NT2/D1 (cell line): ENCODE measurements at places on chromosomes 11 and 22.

DNA sequence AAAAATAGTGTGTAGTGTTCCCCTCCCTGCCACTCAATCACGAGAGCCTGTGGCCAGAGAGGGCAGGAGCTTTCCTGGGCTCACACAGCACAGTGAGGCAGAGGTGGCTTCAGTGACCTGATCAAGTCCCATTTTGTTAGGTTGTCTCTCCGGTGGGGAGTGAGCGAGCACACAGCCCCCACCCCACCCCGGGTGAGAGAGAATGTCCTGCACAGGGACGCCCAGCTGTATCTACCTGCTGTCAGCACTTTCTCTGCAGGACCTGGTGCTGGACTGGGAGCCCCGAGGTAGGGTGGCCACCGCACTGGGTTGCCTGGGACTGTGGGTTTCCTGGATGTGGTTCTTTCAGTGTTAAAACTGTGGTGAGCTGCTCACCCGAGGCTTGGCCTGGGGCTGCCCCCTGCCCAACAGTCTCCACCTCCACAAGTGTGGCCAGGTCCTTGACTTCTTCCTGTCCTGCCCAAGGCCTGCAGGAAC lies 6.1 kb downstream of the CAPN5 start:
- DNase-seq = no peak

DNA sequence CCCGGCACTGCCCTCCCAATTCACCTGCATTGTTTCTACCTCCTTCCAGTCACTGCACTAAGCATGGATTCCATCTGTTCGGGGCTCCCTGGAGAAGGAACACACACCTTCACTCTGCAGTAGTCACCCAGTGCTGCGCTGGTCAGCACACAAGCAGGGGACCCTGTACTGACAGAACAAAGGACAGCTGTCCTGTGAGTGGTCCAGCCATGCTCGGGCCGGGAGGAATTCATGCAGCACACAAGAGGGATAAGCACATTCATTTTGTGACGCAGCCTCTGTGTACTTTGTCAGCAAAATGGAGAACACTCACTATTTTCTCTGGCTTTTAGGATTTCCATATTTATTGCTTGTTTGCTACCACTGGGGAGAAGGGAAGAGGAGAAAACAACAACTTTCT lies 167.3 kb downstream of the NTM start:
- DNase-seq = no peak

DNA sequence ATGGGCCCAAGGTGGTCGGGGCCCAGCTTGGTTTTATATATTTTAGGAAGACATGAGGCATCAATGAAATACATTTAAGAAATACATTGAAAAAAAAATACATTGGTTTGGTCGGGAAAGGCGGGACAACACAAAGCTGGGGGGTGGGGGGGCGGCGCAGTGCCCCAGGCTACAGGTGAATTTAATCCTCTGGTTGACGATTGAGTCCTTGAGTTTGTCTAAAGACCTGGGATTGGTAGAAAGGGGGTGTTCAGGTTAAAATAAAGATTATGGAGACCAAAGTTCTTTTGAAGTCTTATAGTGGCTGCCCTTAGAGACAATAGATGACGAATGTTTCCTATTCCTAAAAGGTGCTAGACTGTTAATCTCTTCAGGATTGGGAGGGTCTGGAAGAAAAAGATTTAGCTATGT lies 3.1 kb downstream of the IFITM1 start:
- no peak for DNase-seq

DNA sequence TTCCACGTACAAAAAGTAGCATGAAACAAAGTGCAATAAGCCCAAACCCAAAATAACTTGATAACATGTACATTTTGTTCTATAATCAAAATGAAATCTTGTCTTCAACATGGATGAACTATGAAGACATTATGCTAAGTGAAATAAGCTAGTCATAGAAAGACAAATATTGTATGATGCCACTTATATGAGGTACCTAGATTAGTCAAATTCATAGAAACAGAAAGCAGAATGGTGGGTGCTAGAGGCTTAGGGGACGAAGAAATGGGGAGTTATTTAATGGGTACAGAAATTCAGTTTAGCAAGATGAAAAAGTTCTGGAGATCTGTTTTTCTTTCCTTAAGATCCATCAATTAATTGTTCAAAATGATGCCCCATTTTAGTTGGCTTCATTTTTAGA lies 7.5 kb downstream of the PGM2L1 start:
- DNase-seq = no peak

GRCh38 chr11:86511086-86511551 lies 136.4 kb downstream of the CCDC81 start:
- no peak for DNase-seq

DNA sequence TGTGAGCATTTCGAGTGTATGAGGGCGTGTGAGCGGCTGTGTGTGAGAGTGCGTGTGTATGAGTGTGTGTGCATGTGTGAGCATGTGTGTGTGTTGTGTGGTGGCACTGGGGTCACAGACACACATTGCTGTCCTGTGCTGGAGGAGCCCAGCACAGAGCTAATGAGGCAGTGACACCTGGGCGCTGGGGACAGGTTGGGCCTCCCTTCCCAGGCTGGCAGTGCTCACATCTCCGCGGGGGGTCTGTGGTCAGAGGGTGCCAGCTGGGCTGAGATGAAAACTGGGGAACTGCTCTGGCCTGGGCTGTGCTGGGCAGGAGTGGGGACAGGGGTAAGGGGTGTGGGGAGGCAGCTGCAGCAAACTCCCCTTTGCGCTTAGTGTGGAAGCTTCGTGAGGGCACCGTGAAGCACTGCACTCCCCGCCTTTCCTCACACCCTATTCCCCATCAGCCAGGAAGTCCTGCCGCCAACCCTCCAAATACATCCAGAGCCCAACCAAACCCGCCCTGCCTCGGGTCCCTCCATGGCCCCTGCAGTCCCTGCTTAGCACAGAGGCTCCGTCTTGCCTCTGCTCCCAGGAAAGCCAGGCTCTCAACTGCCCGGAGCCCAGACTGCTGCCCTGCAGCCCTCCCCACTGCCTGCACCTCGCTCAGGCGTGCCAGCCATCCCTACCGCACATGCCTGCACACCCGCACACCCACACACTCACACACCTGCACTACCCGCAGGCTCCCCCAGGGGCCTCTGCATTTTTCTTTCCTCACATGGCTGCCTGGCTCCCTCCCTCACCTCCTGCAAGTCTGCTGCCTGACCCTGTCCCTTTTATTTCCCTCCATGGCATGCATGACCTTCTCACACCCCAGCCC lies 62.0 kb upstream of the THY1 start:
- DNase-seq = no peak

DNA sequence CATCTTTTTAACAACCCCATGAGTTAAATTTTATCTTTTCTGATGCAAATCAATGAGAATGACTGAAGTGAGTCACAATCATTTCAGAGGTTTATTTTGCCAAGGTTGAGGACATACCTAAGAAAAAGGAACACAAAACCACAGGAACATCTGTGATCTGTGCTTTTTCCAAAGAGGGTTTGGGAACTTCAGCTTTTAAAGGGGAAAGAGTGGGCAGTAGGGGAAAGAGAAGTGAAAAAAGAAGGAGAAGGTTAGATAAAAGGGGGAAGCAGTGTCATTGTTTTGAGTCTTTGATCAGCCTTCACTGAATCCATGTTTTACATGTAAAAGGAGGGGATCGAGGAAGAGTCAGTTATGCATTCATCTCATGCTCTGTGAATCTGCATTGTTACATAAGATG lies 45.3 kb upstream of the SPON1 start:
- no peak for DNase-seq

GRCh38 chr11:36193721-36194120 lies 95.5 kb downstream of the COMMD9 start:
- DNase-seq = no peak

GRCh38 chr22:20964090-20964798 lies 2.8 kb upstream of the AIFM3 start:
- DNase-seq = no peak

DNA sequence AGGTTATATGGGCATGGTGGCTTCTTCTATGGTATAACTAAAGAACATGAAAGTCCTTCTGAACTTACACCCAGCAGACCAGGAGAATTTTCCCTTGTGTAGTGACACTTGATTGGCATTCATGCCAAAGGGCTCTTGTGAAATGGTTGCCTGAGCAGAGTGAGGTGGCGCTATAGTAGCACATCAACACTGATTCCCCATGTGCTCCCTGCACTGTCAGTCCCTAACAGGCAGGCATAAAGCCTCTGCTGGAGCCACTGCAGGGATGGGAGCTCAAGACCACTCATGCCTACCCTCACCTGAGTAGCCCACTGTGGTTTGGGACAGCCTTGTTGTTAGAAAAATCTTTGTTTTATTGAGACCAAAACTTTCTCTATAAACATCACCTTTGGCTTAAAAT lies 92.6 kb upstream of the LIN7C start:
- DNase-seq = no peak

DNA sequence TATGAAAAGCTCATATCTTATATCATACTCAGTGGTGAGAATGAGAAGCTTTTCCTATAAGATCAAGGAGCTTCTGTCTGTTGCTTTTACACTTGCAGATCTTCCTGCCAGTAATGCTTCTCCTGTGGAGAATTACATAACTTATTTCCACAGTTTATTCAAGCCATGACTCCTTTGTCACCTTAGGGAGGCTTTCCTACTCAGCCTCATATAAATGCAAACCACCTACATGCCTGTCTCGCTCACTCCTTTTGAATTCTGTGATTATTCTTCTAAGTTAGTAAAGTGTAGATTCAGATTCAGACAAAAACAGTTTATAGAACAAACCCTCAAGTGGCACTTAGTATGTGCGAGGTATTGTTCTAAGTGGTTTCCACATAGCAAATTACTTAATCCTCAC lies 716.1 kb upstream of the ANO3 start:
- DNase-seq = no peak

DNA sequence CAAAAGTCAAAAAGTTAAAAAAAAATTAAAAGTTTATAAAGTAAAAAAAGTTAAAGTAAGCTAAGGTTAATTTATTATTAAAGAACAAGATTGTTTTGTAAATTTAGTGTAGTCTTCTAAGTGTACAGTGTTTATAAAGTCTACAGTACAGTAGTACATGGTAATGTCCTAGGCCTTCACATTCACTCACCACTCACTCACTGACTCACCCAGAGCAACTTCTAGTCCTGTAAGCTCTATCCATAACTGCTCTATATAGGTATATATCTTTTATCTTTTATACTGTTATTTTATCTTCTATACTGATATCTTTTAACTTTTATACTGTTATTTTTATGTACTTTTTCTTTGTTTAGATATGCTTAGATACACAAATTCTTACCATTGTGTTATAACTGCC lies 11.2 kb downstream of the C2CD3 start:
- no peak for DNase-seq

DNA sequence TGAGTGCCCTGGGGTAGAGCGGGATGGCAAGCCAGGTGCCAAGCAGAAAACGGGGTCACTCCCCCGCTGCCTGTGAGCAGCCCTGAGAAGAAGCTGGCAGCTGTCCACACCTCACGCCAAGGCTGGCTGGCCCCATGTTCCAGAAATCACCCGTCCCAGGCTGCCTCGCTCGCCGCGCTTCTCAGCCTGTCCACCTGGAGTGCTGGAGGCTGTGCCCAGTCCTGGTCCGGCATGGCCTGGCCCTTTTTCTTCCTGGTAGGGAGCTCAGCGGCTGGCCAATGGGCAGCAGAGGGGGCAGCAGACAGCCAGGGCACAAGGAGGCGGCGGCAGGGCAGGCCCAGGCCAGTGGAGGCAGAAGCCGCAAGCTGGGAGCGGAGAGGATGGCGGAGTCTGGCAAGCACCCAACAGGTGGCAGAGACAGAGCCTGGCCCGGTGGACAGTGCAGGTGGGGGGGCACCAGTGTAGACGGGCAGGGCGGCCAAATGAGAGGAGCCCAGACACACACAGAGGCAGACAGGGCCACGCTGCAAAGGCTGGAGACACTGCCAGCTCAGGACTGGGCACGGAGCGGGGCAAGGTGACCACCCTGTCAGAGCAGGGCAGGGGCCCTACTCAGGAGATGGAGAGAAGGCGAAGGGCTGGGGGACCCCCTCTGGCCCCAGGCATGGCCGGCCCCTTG lies 37.2 kb upstream of the TH start:
- DNase-seq = no peak

DNA sequence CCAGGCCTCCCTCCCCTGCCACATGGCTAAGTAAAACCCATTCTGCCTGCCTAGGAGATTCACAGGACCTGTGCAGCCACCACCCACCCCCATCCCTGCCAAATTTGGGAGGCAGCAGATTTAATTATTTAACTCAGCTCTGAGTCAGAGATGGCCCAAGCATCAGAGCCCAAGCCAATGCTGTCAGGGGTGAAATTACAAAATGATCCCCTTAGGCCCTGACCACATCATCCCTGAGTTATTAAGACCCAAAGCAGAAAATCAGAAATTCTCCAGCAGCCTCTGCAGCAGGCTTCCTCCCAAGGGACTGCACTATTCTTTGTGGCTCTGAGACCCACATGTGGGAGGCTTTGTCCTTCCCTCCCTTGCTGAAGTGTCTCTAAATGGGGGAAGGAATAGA lies 52.8 kb upstream of the RRAS2 start:
- no peak for DNase-seq

GRCh38 chr11:75105462-75105925 lies 8.8 kb upstream of the OR2AT4 start:
- DNase-seq = peak; percentile 77

- no peak for DNase-seq
Observed at GRCh38 chr11:103959279-103959942, 77.0 kb upstream of the DDI1 start.

GRCh38 chr22:22786301-22787115 lies 101.1 kb upstream of the IGLL5 start:
- DNase-seq = no peak
